ENCODE measurements at places on chromosomes 2 and 18.

DNA sequence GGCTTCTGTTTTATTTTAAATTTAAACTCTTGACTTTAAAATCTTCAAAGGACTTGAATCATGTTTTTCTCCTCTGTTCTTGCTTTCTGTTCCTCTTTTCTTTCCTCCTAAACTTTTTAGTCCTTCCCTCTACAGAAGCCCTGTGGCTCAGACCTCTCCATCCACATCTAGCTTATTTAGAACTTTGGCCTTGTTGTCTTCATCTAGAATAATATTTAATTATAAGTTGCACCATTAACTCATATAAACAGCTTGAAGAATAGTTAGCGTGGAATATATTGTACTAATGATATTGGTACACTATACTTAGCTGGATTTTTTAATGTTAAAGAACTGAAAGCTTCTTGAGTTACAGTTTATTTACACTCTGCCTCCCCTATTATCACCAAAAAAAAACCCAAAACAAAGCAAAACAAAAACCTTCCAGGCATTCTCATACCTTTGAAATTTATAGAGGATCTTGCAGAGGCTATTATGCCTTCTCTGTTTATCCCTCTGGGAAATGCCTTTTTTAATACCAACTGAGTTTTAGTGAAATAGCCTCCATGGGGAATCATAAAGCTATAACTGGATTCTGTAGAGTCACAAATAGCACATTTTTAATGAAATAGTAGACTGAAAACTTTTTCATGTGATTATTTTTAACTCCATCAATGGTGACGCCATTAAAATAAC lies 9.2 kb upstream of the CCDC141 start:
- no peak for DNase-seq

GRCh38 chr2:117771969-117772630 lies 42.4 kb upstream of the DDX18 start:
- no peak for DNase-seq

- no peak for DNase-seq
Observed at GRCh38 chr18:1544016-1544415, 639.3 kb downstream of the ADCYAP1 start.

- no peak for DNase-seq
Observed at GRCh38 chr2:153963256-153963655, 91.5 kb downstream of the GALNT13 start.

DNA sequence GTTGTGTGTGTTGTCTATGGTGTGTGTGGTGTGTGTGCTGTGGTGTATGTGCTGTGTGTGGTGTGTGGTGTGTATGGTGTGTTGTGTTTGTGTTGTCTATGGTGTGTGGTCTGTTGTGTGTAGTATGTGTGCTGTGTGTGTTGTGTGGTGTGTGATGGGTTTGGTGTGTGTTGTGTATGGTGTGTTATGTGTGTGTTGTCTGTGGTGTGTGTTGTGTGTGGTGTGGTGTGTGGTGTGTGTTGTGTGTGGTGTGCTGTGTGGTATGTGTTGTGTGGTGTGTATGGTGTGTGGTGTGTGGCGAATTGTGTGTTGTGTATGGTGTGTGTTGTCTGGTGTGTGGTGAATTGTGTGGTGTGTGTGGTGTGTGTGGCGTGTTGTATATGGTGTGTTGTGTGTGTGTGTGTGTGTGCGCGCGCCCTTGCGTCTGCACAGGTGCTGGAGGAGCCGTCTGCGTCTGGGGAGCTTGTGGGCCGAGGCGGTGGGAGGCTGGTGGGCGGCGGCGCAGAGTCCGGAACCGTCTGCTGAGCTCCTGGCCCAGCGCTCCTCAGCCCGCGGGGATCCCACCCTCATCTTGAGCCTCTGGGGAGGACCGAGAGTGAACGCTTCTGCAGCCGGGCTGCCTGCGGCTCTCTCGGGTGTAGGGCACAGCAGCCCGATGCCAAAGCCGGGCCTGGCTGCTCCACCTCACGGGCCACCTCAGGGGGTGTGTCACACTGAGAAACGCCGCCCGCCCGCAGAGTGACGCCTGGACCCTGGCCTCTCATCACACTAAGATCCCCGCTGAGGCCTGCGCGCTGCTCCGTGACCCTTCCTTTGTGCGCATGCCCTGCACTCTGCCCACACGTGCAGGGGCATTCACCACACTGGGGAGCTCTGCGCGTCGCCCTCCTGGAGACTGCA lies 8.8 kb upstream of the ADI1 start:
- no peak for DNase-seq

DNA sequence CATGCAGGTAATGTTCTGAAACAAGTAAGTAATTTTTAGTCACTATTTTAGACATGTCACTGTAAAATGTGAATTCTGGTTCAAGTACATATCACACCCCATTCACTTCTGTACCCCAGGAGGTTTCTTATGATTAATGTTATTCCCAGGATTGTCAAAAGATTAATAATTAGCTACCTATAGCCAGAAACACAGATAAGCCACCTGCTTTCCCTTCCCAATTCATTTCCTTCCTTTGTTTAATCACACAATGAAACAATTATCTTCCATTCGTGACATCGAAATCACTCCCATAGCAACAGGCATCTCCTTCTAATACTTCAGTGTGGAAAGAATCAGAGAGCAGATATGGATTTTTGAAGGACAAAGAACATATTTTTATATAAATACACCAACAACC lies 1650.3 kb upstream of the CELF4 start:
- no peak for DNase-seq

- no peak for DNase-seq
Observed at GRCh38 chr2:219350710-219351221, 18.2 kb upstream of the RESP18 start.

DNA sequence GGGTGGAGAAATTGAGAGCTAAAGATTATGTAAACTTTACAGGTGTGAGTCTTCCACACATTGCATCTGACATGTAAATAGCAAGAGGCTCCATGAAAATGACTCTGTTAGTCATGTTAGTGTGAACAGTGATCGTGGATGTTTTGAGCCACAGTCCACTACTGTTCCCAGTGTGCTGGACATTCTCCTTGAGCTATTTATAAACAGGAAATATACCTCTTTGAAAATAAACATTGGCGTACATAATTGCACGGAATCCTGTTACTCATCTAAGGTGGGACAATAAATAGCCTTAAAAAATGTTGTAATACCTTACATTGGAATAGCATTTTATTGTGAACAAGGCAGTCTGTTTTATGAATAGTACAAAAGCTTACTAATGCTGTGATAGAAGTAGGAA lies 37.0 kb downstream of the LIMS1 start:
- DNase-seq, result no peak

DNA sequence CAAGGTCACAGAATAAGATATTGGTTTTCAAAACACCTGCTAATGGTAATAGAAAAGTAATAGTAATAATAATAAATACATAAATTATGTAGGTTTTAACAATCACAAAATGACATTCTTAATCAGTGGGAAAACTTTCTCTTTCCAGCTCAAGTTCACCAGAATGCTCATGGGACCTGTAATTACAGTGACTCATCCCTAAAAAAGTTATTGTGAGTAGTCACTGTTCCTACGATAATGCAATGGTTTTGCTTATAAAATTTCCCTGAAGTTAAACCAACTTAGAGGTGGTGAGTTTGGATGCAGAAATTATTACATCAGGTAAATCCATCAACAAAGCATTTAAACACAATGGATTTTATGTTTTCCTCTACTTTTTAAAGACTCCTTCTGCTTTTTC lies 502.3 kb downstream of the PID1 start:
- DNase-seq, result no peak

GRCh38 chr2:1656326-1656960 lies 87.9 kb downstream of the PXDN start:
- no peak for DNase-seq

DNA sequence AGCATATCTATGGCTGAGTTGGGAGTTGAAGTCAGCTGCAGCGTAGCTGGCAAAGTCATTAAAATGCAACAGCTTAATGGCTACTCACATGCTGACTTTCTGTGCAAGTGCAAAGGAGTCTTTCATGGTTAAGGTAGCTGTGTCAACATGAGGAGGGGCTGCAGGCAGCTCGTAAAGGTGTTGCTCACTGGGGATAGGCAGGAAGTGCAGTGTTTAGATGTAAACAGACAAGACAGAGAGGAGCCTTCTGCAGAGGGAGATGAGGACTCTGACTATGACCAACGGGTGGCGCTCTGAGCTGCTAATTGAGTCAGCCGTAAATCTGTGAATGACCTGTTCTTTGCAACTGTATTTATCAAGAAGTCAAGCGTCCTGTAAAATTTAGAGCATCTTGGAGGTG lies 22.3 kb upstream of the CAVIN2 start:
- DNase-seq, result no peak

DNA sequence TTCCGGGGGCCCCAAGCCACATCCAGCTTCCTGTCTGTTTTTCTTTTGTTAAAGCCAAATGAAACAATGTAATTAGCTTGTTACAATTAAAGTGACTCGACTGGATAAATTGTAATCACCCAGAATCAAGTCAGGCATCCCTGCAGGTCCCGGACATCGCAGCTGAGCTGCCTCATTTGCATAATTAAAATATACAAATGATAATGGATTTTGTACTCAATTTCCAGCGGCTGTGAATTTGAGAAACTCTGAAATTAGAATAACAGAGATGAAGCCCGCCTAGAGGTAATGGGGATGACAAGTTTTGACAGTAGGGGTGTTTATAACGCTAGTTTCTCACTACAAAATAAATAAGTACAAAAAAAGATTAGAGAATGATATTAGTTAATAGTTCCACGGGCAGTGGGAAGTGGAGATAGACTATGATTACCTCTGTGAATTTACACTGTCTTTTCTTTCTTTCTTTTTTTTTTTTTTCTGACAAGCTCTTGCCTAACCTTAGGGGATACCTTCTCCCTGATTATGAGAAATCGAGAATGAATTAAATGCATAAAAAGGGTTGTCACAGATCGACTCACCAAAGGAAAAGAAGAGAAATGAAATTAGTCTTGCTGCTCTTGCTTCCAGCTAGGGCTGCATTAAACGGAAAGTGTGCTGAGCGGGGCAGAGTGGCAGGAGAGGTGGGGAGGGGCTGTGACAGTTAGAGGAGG lies 82.6 kb upstream of the SKOR2 start:
- DNase-seq, result no peak

DNA sequence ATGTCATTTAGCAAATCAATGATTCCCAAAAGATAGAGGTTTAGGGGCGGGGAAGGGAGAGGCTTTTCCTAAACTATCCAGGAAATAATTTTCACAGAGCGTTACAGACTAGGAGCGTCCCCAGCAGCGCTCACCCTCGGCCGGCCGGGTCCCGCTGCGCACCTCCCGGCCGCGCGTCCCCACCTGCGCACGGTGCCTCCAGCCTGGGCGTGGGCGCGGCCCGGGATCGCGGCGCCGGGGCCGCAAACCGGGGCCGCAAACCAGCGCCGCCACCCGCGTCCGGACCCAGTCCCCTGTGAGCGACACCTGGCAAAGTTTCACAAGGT lies 684 bp upstream of the ZCCHC2 start:
- no peak for DNase-seq

DNA sequence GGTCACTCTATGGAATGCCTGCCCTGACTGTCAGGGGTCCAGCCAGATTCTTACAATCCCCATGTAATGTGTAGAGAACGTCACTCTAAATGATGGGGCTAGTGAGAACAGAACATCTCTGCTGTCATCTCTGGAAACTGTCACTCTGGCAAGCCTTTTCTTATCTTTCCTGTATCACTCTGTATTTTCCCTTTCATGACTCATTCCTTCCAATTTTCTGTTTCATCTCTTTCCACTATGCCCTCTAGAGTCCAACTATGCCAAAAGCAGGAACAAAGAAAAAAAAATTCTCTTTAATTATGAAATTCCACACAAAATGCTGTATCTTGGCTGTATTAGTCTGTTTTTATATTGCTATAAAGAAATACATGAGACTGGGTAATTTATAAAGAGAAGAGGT lies 608.8 kb downstream of the ADCYAP1 start:
- DNase-seq, result no peak

DNA sequence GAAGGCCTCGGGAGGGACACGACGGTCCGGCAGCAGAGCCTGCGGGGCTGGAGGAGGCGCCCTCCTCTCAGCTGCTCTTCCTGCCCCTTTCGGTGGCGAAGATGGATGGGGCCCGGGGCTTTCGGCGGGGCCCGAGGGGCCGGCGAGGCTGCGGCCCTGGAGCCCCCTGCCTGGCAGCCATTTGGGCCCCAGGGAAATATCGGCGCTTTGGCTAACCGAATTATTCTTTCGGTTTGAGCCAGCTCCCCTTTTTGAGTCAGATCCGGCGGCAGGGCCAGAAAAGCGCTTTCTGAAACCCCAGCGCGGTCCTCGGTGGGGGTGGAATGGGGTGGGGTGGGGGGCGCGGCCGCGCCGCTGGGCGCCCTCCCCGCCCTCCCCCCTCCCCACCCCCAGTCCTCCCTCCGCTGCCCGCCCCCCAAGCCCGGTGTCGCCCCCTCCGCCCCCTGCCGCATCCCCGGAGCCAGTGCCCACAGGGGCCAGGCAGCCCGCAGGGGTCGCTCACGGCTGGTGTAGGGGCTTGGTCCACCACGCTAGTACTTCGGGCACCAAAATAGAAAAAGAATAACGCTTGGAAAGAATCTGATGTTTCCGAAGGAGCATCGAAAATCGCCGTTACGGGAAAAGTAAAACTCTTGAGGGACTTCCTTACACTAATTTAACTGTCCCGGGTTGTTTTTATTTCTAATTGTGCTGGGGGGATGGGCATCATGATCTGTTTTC lies 9.1 kb upstream of the ARID5A start:
- peak; percentile 50 for DNase-seq

- no peak for DNase-seq
Observed at GRCh38 chr2:879540-879939, 71.1 kb upstream of the SNTG2 start.

DNA sequence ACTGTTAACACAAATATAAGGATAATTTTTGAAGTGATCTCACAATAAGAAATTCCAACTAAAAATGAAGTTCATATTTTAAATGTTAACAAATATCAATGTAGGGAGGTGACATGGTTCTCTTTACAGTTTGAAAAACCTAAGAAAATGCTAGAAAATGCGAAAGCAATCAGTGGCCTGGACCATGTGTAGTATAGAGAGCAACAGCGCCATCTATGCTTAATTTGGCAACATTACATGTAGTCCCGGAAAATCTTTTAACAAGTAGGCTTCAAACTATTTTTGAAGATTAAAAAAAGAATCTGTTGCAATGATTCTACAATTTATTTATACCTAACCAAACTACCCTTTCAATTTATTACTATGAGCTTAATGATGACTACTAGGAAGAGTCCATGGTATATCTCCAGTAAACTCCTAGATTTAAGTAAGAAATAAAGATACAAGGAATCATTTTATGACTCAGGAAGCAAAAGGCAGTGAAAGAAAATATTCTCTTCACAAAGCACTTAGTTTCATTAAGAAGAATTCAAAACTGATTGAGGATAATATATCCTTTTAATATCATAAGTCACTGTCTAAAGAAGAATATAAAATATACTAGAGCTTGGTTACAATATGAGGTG lies 33.3 kb downstream of the NDUFA10 start:
- DNase-seq, result peak; percentile 46

DNA sequence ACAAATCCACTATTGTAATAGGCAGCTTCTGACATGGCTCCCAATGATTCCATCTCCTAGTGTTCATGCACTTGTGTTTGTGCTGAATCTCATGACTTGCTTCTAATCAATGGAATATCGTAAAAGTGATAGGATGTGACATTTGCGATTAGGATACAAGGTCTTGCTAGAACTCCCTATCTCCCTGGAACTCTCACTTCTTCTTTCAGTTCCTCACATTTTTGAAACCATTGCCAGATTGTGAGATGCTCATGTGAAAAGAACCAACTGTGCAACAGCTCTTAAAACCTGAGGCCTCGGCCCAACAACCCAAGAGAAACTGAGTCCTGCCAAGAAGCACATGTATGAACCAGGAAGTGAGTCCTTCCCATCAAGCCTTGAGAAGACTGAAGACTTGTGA lies 226.9 kb upstream of the DTNA start:
- no peak for DNase-seq

- no peak for DNase-seq
Observed at GRCh38 chr2:133438848-133439564, 129.3 kb downstream of the NCKAP5 start.

GRCh38 chr2:228377533-228377932 lies 196.0 kb upstream of the SPHKAP start:
- no peak for DNase-seq
